Fibroblast of the conjunctiva (primary cell): ENCODE measurements at places on chromosomes 6 and 20.
A peak's percentile ranks its signal among the peaks of the same experiment; 100 is the strongest.

GRCh38 chr20:24681634-24682495 is 212.4 kb downstream of the SYNDIG1 start:
- no peak for DNase-seq

DNA sequence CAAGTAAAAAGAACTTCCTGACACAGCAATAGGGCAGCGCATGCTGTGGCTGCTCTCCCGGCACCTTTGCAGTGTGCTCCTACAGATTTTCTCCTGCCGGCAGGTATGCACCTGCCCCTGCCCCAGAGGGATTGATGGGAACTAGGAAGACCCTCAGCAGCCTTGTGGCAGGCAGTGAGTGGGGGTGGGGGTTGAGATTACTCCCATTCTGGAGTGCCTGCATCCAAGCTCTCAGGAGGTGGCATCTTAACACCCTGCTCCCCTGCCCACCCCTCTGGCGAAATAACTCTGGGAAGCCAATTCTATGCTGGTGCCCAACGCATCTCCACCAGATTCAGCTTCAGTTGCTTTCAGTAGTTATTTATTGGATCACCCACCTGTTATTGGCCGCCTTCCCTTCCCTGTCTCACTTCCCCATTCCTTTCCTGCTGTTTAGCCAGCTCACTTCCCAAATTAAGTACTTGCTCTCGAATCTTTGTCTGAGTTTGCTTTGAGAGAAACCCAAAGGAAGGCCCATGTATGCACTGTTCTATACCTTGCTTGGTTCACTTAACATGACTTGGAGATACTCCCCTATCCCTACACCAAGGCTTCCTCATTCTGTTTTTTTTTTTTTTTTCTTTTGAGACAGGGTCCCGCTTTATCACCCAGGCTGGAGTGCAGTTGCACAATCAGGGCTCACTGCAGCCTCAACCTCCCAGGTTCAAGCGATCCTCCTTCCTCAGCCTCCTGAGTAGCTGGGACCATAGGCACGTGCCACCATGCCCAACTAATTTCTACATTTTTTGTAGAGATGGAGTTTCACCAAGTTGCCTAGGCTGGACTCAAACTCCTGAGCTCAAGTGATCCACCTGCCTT is 29.3 kb upstream of the SLC23A2 start:
- DNase-seq: no peak

- DNase-seq: peak; percentile 75
Observed at GRCh38 chr6:43708860-43709653, 21.5 kb upstream of the MRPS18A start.

DNA sequence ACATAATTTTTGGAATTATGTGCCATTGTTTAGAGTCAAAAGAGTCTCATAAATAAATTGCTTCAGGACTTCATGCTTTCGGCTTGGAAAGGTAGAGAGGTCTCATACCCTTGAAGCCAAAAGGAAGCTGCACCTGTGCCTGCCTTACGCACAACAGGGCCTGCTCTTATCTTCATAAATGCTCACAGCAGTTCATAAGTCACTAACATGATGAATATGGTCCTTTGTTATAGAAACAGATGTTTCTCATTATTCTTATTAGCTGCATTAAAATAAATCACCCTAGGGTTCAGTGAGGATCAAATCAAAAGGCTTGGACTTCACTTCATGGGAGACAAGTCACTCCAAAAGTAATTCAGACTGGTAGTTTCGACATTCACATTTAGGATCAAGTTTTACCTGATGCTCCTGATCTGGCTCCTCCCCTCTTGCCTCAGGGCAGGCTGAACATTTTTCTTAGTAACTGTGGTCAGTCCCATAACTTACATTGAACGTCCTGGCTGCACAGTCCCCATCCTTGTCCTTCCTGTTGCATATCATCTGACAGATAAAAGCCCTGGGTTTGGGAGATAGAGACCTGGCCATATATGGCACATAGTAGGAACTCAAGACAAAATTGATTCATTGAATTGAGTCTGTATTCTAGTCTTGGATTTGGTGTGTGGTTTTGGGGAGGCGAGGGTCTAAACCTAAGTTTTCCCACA is 20.7 kb upstream of the SH3BGRL2 start:
- DNase-seq: no peak

GRCh38 chr6:121847806-121848522 is 412.5 kb downstream of the GJA1 start:
- DNase-seq: no peak

- DNase-seq: no peak
Observed at GRCh38 chr20:10342152-10342551, 91.9 kb downstream of the MKKS start.

- no peak for DNase-seq
Observed at GRCh38 chr6:140032189-140032588, 657.7 kb upstream of the CITED2 start.

GRCh38 chr20:50969435-50969834 is 10.8 kb downstream of the MOCS3 start:
- DNase-seq: no peak

DNA sequence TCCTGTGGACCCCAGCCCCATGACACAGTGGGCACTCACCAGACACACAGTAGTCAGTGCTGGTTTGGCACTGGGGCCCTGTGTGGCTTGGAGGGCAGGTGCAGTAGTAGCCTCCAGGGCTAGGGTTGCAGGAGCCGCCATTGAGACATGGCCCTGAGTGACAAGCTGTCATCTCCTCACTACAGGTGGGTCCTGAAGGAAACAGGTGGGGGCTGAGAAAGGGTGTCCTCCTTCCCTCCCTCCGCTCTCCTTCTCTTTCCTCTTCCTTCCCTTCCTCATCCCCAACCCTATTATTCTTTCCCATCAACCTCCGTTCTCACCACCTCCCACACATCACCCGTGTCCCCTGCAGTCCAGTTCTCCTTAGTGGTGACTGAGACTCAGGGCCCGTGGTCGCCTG is 10.2 kb downstream of the NOTCH4 start:
- DNase-seq: no peak

DNA sequence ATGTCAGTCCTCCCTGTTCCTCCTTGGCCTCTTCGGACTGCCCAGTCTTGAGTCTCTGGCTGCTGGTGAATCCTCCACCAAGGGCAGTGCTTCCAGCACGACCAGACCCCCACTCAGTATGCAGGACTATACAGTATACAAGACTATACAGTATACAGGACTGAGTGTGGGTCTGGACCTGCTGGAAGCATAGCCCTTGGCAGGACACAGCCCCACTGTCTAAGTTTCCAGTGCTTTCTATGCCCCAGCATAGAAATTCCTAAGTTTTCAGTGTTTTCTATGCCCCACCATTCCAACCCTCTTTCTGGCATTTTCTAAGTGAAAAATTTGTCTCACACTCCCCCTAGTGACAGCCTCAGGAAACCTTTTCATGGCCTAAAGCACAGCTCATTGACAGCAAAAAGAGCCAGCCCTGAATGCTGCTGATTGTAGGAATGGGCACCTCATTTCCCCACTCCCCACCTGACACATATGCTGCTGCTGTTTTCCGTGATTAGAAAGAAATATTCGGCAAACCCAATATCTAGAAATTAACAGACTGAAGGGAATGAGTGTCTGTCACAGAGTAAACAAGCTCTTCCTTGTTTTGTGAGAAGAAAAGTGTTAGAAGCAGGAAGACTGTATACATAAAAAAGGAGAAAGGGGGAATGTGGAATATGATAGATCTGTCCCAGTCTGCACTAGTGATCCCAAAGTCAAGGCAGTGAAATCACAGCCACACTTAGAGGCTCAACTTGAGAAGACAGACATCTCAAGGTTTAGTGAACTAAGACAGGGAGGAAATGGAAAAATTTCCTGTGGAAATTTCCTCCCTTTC is 206.9 kb downstream of the IBTK start:
- DNase-seq: peak; percentile 40

GRCh38 chr6:149234051-149234962 is 83.2 kb upstream of the TAB2 start:
- no peak for DNase-seq

DNA sequence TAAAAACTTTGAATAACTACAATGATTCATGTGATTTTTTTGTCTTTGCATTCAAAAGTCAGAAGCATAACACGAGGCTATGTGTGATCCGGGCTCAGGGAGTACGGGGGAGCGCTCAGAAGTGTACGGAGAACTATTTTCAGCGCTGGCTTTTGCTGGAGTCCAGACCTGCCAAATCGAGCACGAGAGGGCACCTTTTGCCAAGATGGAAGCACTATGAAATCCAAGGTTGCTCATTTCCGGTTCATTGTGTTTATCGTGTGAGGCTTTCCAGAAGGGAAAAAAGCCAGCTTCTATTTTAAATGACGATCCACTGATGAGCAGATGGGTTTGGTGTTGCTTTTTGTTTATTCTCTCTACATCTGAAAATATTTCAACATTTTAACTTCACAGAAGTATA is 11.3 kb downstream of the RAMACL start:
- DNase-seq: no peak

GRCh38 chr6:23420659-23421350 is 705.2 kb upstream of the NRSN1 start:
- DNase-seq: no peak

DNA sequence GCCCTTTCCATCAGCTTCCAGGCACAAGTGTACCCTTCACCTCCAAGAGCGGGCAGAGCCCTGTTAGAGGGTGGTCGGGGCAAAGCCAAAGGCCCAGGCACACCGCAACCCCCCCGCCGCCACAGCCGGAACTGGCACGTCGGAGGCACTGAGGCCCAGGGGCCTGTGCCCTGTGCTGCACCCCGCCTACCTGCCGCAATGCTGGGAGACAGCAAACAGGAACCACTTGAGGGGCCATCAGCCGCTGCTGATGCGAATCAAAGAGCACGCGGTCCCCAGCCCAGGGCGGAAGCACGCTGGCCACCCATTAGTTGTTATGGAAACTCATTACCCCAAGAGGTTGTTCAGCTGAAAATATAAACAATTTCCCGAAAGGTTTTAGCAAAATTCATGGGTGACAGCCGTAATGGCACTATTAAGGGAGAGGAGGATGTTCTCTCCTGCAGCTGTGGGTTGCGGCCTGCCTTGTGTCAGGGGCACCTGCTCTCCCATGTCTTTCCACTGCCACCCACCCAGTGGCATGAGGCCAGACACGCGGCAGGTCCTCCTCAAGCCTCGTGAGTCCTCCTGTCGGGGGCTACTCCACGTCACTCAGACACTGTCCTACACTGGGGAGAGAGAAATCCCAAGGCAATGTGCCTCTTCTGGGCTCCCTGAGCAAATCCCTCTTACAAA is 65.3 kb downstream of the EDN3 start:
- DNase-seq: no peak

DNA sequence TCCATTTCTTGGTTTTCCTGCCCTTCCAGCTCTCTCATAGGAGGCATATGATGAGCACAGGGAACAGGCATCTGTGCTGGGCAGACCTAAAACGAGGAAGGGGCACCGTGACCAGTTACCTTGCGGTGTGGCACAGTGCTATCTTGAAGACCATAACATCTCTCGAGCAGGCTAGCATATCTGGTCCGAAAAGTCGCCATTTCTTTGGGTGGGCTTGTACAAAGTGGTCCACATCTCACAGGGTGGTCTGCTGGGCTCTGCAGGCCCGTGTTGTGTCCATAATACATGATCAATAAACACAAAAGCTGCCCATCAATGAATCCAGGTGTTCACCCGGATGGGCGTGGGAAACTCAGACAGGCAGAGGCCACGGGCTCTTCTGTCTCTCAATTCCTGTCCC is 115.7 kb downstream of the PHACTR3 start:
- no peak for DNase-seq

GRCh38 chr20:32010101-32010500 is at the start of gene CCM2L:
Gene CCM2L, plus strand, starts transcription at chr20:32010438. Its CDS starts 17 bp downstream, at chr20:32010455.
- no peak for DNase-seq

DNA sequence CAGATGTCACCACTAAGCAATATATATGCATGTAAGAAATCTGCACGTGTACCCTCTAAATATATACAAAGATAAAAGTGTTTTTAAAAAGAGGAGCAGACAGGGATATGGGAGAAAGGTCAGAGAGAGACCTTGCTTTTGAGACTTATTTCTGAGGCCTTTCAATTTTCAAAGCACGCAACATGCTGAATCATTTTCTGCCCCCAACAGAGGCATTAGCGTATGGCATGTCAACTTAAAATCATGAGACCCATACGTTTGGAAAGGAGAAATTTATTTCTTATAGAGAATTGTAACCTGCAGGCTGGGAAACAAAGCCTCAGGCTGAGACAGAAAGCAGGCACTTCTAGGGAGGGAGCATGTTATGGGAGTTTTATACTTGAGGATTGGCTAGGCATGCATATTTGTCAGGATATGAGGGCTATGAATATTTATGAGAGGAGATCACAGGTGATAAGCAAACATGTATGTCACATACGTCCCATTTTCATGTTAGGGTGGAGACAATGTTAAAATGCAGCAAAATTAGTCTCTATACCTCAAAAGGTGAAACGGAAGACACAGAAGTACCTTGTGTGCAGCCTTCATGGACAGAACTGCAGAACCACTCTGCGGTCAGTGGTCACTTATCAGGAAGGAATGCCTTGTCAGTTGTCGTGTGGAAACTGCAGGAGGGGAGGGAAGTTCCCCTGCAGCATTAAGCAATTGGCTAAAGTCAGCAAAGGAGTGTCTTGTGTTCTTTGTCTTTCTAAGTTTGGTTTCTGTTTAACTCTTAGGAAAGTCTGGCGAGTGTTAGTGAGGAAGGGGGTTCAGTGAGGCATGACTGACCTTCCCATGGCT is 6.3 kb upstream of the GABRR2 start:
- no peak for DNase-seq

DNA sequence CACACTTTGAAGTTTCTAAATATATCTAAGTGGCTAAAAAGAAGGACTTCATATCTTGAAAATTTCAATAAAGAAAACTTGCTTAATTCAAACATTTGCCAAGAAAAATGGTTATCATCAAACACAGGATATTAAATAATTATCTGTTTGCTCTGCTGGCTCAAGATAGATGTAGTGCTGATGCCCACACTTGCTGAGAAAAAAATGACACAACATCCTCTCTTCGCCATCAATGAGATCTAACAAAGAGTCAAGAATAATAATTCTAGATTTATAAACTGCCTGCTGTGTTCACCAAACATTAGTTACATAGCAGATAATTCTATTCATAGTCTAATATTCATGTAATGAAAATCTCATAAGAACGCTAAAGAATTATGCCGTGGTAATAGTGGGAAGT is 93.6 kb downstream of the EPHA7 start:
- no peak for DNase-seq

DNA sequence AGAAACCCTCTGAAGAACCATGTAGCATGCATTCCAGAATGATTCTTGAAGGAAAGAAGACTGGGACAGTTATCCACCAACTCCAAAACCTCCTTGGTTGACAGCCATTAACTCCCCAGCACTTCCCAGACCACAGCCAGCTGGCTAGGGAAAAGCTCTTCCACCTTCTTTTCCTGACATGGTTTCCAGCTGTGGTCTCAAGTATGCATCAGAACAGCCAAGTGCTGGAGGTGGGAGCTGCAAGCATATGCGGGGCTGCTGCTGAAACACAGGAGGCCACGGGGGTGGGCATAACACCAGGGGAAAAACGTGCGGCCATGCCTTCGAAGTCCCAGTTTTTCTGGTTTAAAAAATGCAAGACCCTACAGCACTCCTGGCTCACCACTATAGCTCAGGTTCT is 108.0 kb upstream of the FAM184A start:
- no peak for DNase-seq
